Panc1 (cell line): ENCODE measurements at places on chromosomes 3 and 15. TPM values are rescaled to one million over a fixed set of nuclear protein-coding genes. Genes with fewer than 3 reads are reported as not detected.

LYSMD4 gene
- 8.9 TPM for total RNA-seq

MAP3K13 gene
- total RNA-seq, result 26.6 TPM

LOXL1 gene
- 18.6 TPM for total RNA-seq

SLC15A2 gene
- 0.41 TPM for total RNA-seq

AP4E1 gene
- 13.6 TPM for total RNA-seq

HIGD2B gene
- total RNA-seq, result 0.21 TPM

DUOX2 gene
- total RNA-seq, result 0.08 TPM

CLDN18 gene
- total RNA-seq, result 0.08 TPM

TF gene
- total RNA-seq, result 9.5 TPM

CEMIP gene
- 0.46 TPM for total RNA-seq

NCKIPSD gene
- 26.8 TPM for total RNA-seq

SLC22A13 gene
- total RNA-seq, result 0.33 TPM

CLDN16 gene
- total RNA-seq, result not detected

CAMK2N2 gene
- 5.7 TPM for total RNA-seq

MFSD1 gene
- total RNA-seq, result 50.7 TPM

SLC28A2 gene
- 0.23 TPM for total RNA-seq

GJD2 gene
- total RNA-seq, result not detected

MAGEL2 gene
- not detected for total RNA-seq

PAQR5 gene
- 2.0 TPM for total RNA-seq

SOX14 gene
- not detected for total RNA-seq

UPK1B gene
- total RNA-seq, result 4.4 TPM
